Stimulated activated CD4-positive, alpha-beta T cell treated with anti-CD3 and anti-CD28 coated beads, Interleukin-1b, Interleukin-23, amount 100 ng/mL, for 1 hour (primary cell): ENCODE measurements at places on chromosomes 3 and 15.

- no peak for DNase-seq
Observed at GRCh38 chr3:18153571-18154173, 271.5 kb downstream of the SATB1 start.

DNA sequence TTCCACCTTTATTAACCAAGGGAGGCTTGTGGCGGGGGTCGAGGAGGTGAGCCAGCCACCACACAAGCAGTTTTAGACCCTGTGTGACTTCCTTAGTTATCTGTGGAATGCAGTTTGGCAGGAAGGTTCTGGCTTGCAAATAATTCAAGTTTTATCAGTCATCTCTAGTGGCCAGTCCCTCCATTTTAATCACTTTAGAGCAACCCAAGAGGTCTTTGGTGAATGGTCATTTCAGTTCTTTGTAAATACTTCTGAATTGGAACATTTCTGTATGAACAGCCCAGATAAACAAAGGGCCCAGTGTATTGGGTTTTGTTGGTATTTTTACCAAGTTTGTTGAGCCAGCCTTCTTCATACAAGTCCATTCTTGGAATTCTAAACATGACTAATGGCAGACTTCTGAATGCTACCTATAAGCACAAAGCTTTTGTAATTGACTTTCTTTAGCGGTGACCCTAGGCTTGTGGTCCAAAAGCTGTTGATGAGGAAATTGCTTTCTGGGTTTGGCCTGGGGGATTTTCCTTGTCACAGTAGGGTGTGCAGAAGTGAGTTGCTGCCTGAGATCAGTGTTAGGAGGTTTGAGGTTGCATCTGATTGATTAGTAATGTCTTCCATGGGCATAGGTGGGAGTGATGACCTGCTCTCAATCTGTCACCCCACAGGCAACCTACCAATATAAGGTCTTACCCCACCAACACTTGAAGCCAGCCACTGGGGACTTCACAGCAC, 193.3 kb upstream of the TOPAZ1 start:
- DNase-seq: no peak

DNA sequence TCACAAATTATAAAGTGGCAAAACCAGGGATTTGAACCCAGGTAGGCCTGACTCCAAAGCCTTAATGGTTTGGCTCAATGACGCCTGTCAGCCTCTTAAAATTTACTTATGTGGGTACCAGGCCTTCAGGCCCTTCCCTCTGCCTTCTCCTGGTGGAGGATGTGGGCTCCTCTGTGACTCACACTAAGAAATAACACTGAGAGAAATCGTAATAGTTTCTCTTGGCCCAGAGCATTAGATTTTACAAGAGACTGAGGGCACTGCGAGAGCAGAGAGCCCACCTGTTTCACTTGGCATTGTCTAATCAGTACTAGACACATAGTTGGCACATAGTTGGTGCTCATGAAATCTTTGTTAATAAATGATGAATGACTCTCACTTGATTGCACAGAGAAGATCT, 505.2 kb downstream of the SHQ1 start:
- DNase-seq: no peak

DNA sequence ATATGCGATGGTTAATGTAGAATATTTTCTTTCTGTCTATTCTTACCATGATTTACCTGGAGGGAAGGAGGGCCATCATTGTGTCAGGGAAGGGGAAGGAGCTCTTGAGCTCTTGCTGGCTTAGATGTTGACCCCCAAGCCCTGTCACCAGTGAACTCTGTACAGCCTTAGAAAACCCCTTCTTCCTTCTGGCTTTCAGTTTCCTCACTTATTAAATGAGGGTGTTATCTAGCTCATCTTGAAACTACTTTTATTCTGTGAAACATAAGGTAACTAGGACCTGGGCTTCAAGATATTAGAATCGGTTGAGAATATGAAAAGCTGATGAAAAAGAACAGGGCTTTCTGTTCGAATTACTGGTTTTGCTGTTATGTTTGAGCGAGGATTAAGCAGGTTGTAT, 25.1 kb upstream of the UTS2B start:
- DNase-seq: no peak

- DNase-seq: no peak
Observed at GRCh38 chr3:108603691-108604090, 14.2 kb downstream of the DZIP3 start.

DNA sequence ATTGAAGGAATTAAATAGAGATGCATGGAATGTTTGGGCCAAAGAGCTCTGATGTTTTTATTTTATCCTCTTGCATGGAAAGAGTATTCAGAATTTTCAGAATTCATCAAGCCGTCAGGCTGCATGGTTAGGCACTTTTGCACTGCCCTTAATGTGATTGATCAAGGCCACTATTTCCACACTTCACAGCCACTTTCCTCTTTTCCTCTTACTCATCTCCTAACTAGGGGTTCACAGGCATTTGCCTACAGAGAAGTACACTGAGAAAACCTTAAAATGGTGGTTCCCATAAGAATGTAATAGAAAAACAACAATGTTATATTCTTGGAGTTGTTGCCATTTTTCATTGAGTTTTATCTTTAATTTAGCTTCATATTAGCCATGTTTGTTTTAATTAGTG, 10.9 kb downstream of the SLC35A5 start:
- DNase-seq: no peak

DNA sequence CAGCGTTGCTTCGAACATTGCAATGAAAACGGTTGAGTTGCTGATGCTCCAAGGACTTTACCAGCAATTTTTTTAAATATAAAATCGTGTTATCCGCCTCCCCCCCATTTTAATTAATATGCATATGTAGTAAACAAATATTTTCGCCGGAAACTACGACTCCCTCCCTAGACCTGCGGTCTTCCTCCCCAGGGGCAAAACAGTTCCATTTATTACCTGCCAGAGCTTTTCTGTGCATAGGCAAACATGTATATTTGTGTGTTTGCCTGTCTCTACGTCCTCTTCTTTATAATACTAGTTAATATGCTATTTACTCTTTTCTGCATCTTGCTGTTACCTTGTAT, 593 bp upstream of the RSL24D1 start:
- no peak for DNase-seq

- no peak for DNase-seq
Observed at GRCh38 chr15:47587940-47588802, 129.1 kb upstream of the SEMA6D start.

DNA sequence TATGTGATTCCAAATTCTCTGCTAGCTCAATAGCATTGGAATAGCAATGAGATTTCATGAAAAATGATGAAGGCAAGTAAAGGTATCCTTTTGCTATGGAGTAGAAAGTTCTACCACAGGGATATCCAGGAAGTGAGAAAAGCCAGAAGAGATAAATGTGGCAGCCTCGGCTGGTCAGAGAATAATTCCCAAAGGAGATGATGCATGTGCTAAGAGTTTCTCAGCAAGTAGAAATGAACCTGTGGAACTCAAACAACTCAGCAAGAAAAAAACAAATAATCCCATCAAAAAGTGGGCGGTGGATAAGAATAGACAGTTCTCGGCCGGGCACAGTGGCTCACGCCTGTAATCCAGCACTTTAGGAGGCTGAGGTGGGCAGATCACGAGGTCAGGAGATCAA, 38.2 kb downstream of the ALS2CL start:
- DNase-seq: no peak

GRCh38 chr15:100808691-100809090, 70.9 kb upstream of the ALDH1A3 start:
- DNase-seq: no peak

GRCh38 chr15:74130849-74131627, 652 bp downstream of the ISLR2 start:
- no peak for DNase-seq

GRCh38 chr3:182215881-182216280, 504.2 kb downstream of the SOX2 start:
- no peak for DNase-seq

GRCh38 chr3:120801484-120801883, 58.9 kb downstream of the GTF2E1 start:
- no peak for DNase-seq

DNA sequence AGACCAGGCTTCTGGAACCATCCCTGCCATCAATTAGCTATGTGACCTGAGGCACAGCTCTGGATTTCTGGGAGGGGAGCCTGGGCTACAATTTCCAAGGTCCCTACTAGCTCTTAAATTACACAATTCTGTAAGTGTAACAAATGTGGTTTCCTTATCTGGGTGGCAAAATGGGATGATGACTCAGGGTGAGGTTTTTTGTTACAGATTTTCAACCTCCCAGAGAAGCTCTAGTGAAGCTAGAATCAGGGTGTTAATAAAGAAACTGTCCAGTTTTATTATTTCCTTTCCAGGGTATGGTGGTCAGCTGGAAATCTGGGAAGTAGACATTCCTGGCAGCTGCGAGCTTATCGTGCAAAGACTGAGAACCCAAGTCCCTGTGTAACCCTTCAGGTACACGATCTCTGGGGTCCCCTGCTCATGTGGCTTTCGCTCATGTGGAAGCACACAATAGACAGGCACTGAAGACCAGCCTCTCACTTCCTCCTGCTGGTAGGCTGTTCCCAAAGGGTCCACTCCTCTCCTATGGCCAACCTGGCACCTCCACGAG, 7.3 kb downstream of the RAB27A start:
- DNase-seq: no peak

DNA sequence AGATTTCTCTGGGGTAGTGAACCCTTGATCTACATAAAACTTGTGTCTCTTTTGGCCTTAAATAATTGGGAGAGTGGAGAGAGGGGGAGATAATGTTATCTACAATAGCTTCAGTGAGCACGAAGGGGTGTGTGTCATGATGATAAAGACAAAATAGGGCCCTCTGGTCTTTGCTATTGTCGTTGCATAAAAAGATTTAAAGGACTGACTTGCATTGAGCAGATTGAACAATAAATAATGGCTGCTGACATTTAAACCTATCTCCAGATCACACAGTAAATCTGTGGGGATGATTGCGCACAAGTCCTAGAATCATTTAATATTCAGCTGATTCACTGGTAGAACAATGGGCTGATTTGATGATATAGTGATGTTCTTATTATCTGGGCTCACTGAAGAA, 71.3 kb upstream of the GAP43 start:
- no peak for DNase-seq

DNA sequence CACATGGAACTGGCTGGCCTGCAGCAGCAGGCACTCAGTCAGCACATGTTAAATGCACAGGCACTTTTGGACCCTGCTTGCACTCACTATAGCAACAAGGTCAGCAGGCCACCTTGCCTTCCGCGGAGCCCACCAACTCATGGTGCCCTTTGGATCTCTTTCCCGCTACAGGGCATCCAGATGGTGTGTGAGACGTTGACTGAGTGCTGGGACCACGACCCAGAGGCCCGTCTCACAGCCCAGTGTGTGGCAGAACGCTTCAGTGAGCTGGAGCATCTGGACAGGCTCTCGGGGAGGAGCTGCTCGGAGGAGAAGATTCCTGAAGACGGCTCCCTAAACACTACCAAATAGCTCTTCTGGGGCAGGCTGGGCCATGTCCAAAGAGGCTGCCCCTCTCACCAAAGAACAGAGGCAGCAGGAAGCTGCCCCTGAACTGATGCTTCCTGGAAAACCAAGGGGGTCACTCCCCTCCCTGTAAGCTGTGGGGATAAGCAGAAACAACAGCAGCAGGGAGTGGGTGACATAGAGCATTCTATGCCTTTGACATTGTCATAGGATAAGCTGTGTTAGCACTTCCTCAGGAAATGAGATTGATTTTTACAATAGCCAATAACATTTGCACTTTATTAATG, 85.0 kb downstream of the TGFBR2 start:
- DNase-seq: no peak

GRCh38 chr15:37015035-37015434, 85.3 kb downstream of the MEIS2 start:
- DNase-seq: no peak

- no peak for DNase-seq
Observed at GRCh38 chr3:123636431-123636841, 51.6 kb upstream of the HACD2 start.

DNA sequence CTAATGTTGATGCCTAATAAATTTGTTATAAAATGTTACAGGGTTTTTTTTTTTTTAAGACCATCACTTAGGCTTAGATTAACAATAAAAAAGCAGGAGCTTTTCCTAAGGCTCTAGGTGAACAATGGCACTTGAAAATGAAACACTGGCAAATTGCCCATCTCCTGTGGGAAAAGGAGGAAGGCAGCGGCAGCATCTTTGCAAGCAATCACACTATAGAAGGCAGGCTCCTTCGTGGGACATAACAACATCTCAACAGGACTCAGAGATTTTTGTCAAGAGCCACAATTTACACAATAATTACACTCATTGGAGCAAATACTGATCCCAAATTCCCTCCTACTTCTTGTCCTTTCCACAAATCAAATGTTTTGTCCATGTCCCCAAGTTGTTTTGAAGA, 646.7 kb downstream of the ROBO2 start:
- no peak for DNase-seq

DNA sequence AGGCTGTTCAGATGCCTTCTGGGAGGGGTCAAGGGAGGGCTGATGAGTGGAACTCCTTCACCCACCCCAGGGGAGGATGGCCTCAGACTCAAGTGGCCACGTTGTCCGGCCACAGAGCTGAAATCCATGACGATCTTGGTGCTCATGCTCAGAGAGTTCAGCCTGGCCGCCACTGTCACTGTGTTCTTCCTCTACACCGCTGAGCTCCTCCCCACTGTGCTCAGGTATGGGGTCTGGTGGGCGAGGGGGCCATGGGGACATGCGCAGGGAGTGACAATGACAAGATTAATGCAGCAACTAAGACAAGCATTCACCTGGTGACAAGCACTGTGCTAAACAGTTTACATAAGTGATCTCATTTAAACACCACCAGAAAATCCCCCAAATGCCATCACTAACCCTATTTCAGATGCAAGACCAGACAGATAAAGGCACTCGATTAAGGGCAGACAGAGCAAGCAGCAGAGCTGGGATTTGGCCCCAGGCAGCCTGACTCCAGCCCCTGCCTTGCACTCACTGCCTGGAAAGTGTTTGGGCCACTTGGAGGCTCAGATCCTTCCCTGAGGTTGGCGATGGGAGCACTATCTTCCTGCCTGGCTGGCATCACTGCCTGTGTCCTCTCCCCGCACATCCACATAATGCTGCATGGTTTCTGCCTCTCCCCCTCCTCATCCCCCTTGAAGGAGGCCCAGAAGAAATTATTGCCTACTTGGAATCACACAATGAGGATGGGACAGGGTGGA, 30.9 kb upstream of the XYLB start:
- DNase-seq: no peak

DNA sequence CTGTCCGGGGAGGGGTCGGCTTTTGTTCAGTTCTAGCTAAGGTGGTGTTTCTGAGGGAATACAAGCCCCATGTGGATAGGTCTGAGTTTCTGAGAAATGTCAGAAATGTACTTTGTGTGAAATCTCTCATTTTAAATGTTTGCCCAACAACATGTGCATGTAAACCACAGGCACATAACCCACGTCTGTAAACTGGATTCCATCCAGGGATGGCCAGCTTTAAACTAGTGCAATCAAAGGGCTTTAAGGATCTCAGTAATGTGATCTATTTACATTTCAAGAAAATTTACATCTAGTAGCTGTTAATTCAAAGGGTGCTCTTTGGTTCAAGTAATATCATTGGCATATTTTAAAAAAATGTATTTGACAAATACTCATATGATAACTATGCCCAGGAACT, 52.0 kb downstream of the POLR2M start:
- no peak for DNase-seq

GRCh38 chr3:133049491-133049890, 11.3 kb downstream of the TMEM108 start:
- DNase-seq: no peak
